CD4-positive, alpha-beta T cell treated with Interleukin-6 at 100 ng/mL for 8 hours (primary cell): ENCODE measurements at places on chromosomes 3 and 15.

GRCh38 chr3:152581951-152582350 is 253.0 kb upstream of the P2RY1 start:
- DNase-seq: no peak

- no peak for DNase-seq
These were observed 93.5 kb downstream of the CORO2B start for GRCh38 chr15:68672251-68672650.

DNA sequence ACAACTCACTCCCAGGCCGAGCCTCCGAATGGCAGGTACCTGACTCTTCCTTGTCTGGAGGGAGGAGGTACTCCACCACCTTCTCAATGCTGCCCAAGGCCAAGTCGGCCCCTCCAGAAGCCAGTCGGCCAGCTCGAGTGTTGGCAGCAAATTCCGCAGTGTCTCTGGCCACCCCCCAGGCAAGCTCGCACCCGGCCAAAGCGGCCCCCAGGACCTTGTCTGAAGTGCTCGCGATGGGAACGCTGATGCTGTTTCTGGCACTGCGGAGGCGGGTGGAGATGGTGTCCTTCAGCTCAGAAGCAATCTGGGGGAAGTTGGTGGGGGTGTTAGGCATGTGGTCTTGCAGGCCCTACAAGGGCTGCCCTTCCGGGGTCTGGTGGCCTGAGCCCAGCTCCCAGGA is 9.2 kb downstream of the PLIN1 start:
- DNase-seq: no peak

DNA sequence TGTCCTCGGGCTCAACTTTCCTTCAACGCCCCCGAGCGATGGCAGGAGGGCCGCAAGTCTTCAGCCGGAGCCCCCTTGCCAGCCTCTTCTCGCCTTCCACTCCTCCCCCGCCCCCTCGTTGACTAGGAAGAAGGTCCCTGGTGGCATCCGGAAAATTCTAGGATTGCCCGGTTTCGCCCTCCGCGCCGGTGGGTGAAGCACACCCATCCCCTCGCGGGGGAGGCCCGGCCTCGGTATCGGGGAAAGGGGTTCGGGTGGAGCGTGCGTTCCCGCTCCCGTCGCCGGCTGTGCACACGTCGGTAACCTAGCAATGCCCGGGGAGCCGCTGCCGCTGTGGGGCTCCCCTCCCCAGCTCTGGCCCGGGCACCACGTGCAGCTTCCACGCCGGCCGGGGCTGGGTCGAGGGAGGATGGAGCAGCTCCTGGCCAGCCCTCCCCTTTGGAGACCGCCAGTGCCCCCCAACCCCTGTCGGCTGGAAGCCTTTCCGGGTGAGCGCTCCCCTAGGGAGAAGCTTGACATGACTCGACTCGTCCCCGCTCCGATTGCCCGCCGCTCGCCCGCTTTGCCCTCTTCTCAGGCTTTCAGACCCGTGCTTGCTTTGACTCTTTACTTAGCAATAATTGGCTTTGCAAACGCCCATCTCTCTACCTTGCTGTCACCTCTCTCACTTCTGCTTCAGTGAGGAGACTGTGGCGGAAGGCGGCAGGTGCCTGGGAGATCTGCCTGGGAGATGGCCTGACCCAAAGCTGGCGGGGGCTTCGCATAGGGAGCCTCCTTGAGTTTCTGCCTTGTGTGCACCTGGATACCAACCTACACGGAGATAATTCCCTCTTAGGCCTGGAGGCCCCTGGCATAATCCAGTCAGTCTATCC is 1.3 kb downstream of the CACNA1D start:
- DNase-seq: no peak

- no peak for DNase-seq
These were observed 253.5 kb downstream of the CDIN1 start for GRCh38 chr15:36832774-36833463.

GRCh38 chr3:122533931-122534334 is 19.2 kb upstream of the KPNA1 start:
- no peak for DNase-seq

DNA sequence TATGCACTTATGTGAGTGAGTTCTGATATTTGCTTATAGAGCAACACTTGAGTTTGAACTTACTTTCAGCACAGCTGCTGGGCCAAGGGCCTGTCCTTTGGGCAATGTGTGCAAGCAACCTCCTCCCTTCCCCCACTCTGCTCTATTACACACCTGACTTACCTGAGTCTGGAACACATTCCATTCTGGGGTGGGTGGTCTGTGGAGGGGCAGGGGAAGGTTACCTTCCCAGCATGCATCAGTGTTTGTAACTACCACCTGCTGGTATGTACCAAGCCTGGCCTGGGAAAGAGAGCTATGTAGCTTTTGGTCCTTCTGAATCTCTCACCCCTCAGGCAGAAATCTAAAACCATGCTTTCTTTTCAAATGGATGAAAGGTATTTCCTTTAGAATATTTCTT is 103.0 kb downstream of the ISL2 start:
- DNase-seq: no peak

- no peak for DNase-seq
These were observed 66.7 kb downstream of the ARHGAP31 start for GRCh38 chr3:119360736-119361462.

DNA sequence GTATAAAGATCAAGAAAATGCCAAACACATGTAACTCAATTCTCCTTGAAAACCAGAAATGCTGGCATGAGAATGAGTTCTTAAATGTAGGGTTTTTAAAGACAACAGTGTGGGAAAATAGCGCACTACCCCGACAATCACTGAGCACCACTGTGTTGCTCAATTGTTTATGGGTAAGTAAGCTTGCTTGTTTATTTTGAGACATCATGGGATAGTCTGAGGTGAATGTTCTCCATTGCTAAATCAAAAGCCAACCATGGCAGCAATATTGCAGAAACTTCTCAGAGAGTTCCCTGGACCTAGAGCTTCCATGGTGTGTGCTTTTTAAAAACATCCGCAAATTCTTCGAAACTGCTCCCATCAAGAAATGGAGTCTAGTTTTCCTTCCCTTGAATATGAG is 62.7 kb downstream of the CERS3 start:
- DNase-seq: no peak

- DNase-seq: no peak
These were observed 531 bp upstream of the BLOC1S6 start for GRCh38 chr15:45586601-45587094.

GRCh38 chr3:71070497-71071463 is 512.7 kb downstream of the FOXP1 start:
- no peak for DNase-seq

- DNase-seq: no peak
These were observed 325.7 kb upstream of the RGMA start for GRCh38 chr15:93414576-93415231.

GRCh38 chr3:154427685-154428285 is 2.2 kb downstream of the GPR149 start:
- no peak for DNase-seq

GRCh38 chr3:158743664-158744566 is 11.7 kb upstream of the RARRES1 start:
- no peak for DNase-seq

- DNase-seq: no peak
These were observed 31.4 kb downstream of the CTDSPL start for GRCh38 chr3:37892927-37893600.

- DNase-seq: no peak
These were observed 119.2 kb upstream of the CMC1 start for GRCh38 chr3:28122227-28122626.

GRCh38 chr15:67879440-67880129 is 39.7 kb upstream of the RNU6-1 start:
- no peak for DNase-seq

- DNase-seq: no peak
These were observed 577.7 kb downstream of the MECOM start for GRCh38 chr3:169085827-169086226.

DNA sequence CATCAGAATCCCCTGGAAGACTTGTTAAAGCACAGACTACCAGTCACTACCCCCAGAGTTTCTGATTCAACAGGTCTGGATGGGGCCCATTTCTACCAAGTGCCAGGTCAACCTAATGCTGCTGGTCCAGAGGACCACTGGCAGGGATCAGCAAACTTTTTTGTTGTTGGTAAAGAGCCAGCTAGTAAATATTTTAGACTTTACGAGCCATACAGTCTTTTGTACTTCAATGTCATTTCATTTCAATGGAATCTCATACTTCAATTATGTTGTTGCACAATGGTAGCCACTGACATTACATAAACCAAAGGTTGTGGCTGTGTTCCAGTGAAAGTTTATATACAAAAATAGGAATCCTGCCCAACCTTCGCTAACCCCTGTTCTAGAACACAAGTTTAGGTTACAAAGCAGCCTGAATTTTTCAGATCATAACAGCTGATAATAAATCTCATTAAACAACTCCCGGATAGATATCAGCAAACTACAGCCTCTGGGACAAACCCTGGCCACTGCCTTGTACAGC is 28.7 kb downstream of the ULK4 start:
- DNase-seq: no peak

DNA sequence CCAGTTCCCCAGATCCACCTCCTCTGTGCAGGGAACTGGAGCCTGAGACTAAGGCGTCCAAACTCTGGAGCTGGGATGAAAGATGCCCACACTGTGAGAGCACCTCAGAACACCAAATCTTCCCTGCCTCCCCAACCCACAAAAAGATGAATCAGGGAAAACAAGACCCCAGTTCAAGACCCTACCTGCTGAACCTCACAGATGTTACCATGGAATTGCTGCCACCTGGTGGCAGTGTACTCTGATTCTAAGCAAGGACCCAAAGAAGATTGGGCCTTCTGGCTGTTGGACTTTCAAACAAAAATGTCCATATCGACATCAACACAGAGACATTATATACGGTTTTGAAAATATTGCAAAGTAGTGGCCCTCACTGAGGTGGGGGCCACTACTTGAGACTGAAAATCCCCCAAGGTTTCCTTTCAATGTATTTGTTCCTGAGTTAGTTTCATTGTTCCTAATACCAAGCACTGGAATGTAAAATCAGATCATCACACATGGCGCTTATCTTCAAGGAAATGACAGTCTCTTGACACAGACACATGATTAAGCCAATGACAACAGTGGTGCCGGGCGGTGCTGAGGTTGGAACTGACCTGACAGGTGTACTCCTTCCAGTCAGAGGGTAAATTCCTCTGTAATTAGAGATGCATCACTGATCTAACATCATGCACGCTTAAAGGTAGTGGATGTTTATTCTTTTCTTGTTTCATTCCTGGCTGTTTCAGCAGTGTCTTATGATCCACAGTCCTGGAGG is 67.6 kb downstream of the SLC6A11 start:
- no peak for DNase-seq

DNA sequence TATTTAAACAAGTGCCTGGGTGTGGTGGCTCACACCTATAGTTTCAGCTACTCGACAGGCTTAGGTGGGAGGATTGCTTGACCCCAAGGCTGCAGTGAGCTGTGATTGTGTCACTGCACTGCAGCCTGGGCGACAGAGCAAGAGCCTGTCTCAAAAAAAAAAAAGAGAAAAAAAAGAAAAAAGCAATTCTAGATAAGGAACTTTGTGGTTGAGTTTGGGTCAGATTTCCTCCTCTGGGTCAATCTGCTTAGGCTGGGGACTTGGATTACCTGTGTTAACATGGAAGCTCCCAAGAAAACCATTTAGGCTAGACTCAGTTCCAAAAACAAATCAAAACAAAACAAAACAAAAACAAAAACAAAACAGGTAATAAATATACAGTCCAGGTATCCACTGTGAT is 50.0 kb downstream of the ITPR1 start:
- no peak for DNase-seq

GRCh38 chr15:85412956-85413854 is 32.8 kb downstream of the AKAP13 start:
- peak; percentile 77 for DNase-seq

- DNase-seq: no peak
These were observed 26.0 kb upstream of the THBS1 start for GRCh38 chr15:39554746-39555387.

GRCh38 chr3:106829206-106829605 is 548.0 kb upstream of the CCDC54 start:
- DNase-seq: no peak

DNA sequence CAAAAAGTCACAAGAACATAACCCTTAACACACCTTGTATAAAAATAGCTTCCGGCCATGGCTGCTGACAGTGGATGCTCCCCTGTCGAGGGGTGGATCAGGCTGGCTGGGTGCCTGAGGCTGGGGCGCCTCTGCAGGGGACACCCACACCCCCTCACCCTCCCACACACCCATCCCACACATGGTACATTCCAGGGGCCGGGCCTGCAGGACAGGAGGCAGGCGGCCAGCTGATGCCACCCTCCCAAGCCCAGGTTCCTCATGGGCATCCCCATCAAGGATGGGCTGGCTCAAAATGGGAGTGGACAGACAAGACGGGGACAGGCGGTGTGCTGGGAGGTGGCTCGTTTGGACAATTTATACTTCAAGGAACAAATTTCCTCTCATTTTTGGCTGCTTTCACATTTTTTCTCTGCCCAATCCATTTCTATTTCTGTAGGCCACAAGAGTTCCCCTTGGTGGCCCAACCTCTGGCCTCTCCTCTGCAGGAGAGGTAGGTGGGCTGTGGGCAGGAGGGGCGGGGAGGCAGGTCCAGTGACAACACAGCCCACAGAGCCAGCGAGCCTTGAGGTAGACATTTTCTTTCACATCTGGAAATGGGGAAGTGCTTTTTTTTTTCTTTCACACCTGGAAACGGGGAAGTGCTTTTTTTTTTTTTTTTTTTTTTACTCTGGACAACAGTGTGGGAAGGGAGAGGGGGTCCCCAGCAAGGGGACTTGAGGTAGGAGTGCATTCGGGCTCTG is 23.3 kb downstream of the RNU5B-1 start:
- DNase-seq: no peak

DNA sequence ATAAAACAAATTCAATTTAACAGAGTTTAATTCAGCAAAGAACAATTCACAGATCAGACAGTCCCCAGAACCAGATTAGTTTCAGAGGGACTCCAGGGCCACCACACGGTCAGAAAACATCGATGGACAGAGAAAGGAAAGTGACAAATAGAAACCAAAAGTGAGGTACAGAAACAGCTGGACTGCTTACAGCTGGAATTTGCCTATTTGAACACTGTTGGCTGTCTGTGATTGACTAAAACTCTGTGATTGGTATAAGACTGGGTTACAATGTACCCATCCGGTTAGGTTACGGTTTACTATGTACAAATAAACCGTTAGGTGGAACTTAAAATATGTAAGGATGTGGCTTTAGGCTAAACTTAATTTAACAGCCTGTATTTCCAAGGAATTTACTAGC is 30.3 kb downstream of the MOBP start:
- DNase-seq: no peak

DNA sequence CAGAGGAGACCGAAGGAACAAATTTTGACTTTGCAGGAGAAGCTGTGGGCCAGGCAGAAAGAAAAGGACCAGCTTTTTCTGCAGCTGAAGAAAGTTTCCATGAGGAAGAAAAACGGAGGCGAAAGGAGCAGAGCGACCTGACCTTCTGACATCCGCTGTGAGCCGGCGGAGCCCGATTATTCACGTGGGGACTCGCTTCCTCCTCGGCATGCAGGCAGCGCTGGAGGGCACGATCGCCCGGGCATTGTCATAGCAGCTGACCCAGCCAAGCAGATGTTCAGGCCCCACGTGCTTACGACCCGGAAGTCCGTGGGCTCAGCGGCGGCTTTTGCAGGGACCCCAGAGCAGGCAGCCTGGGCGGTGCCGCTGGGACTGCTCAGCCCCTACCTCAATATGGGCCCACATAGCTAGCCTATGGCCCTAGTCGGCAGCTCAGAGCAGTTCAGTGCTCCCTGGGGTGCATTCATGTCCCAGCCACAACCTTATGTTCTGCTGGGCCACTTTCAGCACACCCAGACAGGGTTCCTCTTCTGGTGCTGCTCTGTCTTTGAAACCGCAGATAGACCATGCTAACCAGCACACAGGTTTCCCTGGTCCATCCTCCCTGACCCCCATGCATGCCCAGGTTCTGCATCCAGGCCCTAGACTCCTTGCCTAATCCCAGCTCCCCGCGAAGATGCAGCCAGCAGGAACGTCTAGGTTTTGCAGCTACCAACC is 10.5 kb upstream of the EIF4A2 start:
- DNase-seq: peak; percentile 61
